Heart left ventricle (tissue), 16 donors: ENCODE measurements at places on chromosomes 1 and 21.

- no peak for DNase-seq
Observed at GRCh38 chr1:154769193-154769895, 100.7 kb downstream of the KCNN3 start.

DNA sequence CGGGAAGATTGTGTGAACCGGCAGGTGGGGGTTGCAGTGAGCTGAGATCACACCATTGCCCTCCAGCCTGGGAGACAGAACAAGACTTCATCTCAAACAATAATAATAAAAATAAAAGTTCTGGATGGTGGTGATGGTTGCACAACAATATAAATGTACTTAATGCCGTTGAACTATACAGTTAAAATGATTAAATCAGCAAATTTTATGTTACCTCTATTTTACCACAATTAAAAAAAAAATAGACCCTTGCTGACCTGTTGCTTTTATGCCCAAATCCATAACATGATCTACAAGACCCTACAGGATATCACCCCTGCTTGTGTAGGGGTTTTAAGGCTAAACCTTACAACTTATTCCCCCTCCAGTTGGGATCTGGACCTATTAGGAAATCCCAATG is 11.8 kb upstream of the PDIK1L start:
- DNase-seq: no peak

- no peak for DNase-seq
Observed at GRCh38 chr1:148263906-148264255, 111.8 kb upstream of the NBPF11 start.

GRCh38 chr1:208977638-208978256 is 605.8 kb upstream of the CAMK1G start:
- no peak for DNase-seq

GRCh38 chr1:147246044-147246690 is 3.7 kb downstream of the CHD1L start:
- no peak for DNase-seq
